ENCODE measurements at places on chromosomes 12 and 14. TPM values are rescaled to one million over a fixed set of nuclear protein-coding genes. Genes with fewer than 3 reads are reported as not detected.

Gene TDRD9
- total RNA-seq, result 0.17 TPM

Gene SNAPC1
- total RNA-seq, result 10.1 TPM

Gene ZNF140
- 12.8 TPM for total RNA-seq

Gene GSC
- 1.6 TPM for total RNA-seq

DNA sequence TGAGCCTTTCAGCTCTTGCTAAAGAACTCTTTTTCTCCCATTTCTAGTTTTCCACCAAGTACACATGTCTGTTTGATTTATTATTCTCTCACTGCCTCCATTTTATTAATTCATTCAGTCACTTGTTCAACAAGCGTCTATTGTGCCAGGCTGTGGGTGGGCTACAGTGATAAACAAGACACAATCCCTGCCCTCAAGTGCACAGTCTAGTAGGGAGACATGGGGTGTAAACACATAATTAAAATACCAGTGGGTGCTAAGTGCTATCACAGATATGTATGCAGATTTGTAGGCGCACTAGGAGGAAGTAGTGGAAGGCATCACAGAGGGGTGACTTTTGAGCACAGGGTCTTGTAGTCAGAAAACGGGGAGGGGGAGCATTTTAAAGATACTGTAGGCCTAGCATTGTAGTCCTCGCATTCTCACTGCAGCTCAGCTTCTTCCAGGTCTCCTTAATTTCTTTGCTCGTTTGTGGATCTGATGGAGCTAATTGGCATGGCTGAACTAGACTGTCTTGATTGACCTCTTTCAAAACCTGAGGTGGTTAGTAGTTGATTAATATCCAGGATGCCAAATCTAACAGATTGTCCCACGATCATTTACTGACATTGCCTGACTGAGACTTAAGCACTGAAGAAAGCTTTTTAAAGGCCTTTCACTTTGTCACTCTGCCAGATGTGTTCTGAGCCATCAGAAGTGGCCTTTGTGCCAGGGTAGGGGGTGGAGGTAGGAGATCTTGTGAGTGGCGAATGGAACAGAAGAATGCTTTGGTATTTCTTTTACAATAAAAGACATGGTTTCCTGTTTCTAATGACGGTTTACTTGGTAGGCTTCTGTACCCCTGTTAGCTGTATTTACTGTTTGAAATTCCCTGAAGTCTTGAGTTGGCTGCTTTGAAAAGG, 116.9 kb downstream of the DIP2B start:
- no peaks in the 10 kb centered on the region for H3K27me3 ChIP-seq
- H3K4me3 ChIP-seq, result peak overlapping the region; percentile 20
- no peaks in the 10 kb centered on the region for H3K36me3 ChIP-seq
- H3K4me1 ChIP-seq, result peaks cover 62% of the 10 kb centered on the region

DNA sequence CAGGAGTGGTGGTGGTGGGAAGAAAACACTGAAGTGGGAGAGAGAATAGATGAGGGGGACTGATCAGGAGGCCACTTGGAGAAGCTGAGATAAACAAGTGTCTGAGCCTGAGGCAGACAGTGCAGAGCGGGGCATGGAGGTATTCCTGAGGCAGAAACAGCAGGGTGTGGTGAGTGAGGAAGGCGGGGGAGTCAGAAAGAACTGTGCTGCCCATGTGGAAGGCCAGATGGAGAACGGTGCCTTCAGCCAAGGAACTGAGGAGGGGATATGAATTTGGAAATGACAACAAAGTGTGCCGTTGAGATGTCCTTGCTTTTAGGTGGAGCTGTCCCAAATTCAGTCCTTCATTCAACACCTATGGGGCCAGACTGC, 13.7 kb downstream of the APPL2 start:
- H3K27me3 ChIP-seq, result no peaks in the 10 kb centered on the region
- peak overlapping the region; percentile 19 for H3K27ac ChIP-seq
- DNase-seq, result no peak
- no peak overlapping the region for H3K4me3 ChIP-seq
- H3K4me1 ChIP-seq, result peaks cover 9% of the 10 kb centered on the region
